ENCODE measurements at places on chromosomes 7 and 10. TPM values are rescaled to one million over a fixed set of nuclear protein-coding genes. Genes with fewer than 3 reads are reported as not detected.

Gene ANXA8
- total RNA-seq, result 0.68 TPM

Gene PGAM2
- total RNA-seq, result not detected

Gene OR6V1
- total RNA-seq, result not detected

Gene CHN2
- total RNA-seq, result not detected

Gene HKDC1
- total RNA-seq, result 52.3 TPM

DNA sequence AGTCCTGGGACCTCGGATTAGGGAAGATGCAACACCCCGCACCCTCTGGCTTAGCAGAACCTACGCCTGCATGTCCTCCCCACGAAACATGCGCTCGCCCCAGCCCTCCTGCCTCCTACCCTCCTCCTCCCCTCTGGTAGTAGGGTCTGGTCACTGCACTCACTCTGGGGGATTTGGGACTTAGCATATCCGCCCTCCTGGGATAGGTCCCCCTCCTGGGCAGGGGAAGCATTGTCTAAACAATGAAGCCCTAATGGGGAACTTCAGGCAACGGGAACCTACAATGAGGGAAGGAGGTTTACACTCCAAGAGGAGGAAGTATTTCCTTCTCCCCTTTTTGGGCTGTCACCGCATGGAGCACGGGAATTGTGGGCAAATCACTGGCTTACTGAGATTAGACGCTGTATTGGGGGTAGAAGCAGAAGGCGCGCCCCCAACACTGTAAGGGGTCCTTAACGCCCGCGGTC is 892 bp downstream of the CRHR2 start:
- DNase-seq, result no peak

DNA sequence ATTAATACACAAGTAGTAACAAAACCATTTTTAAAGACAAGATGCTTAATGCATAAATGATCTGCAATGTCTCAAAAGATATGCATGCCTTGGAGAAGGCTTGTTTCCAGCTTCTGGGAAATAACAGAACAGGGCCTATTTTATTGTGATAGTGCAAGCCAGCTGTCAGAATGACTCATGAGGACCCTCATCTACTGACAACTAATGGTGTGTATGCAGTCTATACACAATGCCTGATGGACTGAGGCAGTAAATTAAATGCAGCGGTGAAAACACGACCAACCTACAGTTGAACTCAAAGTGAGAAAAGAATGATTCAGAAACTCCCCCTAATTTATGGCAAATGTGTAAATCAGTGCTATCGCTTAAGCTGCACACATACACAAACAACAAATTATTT is 46.3 kb downstream of the VPS41 start:
- no peak for DNase-seq

DNA sequence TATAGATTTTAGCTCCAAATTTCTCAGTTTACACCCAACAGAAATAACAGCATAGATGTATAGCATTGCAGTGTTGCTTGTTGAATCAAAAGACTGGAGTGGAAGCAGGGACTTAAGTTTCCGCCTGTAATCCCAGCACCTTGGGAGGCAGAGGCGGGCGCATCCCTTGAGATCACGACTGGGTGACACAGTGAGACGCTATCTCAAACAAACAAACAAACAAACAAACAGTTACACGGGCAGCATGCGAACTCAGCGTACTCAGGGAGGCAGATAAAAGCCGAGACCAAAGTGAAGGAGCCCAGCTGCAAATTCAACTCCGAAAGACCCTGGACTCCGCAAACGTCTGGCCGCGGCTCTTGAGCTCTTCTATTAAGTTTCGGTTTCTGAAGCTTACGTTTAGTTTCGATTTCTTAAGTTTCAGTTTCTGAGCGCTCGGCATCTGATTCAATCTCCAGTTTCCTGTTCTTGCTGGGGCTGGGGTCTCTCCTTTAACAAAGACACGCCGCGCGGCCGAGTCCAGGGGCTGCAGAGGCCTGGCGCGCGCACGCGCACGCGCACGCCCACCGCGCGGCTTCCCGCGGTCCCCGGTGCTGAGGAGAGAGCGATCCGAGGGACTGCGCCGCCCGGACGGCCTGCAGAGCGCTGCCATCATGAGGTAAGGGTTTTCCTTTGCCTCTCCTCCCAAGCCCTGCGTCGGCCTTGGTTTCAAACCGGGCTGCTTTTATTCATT is at the start of gene IFIT5:
Gene IFIT5 (plus strand): TSS at position 423 of the 733 bp plus-strand sequence. CDS start 231 bp downstream, at position 654.
- DNase-seq, result peak; percentile 85

- DNase-seq, result no peak
These were observed 16.4 kb downstream of the ZNF487 start for GRCh38 chr10:43453266-43453831.

DNA sequence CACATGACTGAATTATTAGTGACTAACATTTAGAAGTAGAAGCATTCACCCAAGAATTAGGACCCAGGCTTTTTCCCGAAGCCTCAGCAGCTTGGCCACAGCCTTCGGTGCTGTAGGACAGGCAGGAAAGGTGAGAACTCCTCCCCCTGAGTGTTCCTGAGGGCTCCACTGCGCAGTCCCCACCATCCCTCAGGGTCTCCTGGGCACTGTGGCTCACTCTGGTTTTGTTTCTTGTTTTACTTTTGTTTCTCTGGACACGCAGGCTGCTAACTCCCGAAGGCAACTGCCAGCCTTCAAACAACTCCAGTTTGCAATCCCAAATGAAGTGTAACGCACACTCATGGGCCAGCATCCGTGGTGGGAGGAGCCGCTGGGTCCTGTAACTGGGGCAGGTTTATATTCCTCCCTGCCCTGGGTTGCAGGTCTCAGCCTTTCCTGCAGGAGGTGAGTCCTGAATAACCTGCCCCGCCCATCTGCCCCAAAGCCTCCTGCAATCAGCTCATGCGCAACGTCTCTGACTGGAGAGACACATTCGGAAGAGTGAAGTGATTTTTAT is 492.9 kb downstream of the PTPRN2 start:
- no peak for DNase-seq

- no peak for DNase-seq
These were observed 90.0 kb upstream of the ADRB1 start for GRCh38 chr10:113953505-113954272.

- DNase-seq, result no peak
These were observed 56.4 kb upstream of the CCDC71L start for GRCh38 chr7:106717254-106717954.

GRCh38 chr10:122102146-122102868 is 113.3 kb downstream of the TACC2 start:
- no peak for DNase-seq

DNA sequence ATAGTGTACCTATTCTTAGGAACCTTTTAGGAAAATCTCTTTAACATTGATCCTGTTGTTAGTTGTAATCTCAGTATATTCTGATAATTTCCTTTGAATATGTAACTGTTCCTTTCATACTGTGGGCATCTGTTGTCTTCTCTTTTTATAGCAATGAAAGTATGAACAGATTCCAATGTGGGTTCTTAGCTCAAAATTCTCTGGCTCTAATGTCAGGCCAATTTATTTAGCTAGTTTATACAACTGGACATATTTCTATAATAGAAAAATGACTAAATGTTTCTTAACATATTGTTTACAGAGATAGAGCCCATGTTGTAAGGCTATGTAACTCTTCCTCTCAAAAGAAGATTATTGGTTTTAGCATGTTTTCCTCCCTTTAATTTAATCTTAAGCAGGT is 363.2 kb downstream of the AUTS2 start:
- no peak for DNase-seq

DNA sequence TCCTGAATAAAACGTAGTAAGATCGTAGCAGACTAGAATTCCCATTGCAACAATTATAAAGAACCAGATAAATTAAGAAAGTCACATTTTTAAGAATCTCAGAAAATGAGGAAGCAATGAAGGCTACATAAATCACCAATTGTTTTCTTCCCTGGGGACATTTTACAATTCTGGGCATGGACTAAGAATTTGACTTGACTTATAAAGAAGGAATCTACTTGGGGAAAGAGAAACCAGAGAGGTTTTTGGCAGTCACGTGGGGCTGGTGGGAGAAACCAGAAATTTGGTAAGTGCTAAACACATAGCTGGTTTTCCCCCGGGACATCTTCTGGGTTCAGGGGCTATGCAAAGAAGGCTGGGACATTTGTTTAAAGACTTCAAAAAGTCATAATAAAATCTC is 109.8 kb upstream of the IL6 start:
- DNase-seq, result no peak

DNA sequence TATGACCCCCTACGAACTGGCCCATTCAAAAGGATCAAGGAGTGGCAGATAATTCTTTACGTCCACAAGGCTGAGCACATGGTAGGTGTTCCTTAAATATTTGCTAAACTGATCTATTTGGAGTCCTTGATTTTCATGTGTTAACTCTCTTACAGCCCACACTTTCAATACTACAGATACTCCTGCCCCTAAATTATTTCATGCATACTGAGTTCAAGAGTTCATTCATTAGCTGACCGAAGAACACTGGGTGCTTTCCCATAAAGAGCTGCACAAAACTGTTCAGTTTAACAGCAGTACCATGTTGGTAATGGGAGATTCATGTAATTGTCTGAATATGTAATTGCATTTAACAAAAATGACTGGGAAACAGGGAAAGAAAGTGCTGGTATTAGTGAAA is 170.5 kb upstream of the ADO start:
- DNase-seq, result no peak

DNA sequence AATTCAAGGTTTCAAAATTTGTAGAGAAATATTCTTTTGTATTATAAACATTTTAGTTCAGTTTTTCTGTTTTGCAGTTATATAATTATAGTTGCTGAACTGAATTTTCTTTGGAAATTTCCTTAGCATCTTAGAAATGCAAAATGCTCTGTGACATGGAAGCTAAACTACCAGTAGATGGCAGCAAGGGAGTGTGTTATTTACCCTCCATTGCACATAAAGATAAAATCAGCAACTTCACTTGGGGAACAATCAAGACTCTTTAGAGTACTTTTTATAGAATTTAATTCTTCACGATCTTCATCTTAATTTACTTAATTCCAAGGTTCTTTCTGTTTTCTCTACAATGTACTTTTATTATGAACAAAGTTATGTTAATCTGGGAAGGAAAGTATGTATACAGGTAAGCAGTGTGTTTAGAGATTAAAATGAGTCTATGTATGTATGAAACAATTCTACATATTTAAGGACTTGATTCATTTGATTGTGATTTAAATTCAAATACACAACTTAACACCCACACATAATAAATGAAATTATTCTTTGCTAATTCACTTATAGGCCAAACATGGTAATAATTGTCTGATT is 404.2 kb downstream of the THSD7A start:
- DNase-seq, result peak; percentile 35

GRCh38 chr10:15856328-15857015 is 3.8 kb downstream of the MINDY3 start:
- DNase-seq, result no peak

DNA sequence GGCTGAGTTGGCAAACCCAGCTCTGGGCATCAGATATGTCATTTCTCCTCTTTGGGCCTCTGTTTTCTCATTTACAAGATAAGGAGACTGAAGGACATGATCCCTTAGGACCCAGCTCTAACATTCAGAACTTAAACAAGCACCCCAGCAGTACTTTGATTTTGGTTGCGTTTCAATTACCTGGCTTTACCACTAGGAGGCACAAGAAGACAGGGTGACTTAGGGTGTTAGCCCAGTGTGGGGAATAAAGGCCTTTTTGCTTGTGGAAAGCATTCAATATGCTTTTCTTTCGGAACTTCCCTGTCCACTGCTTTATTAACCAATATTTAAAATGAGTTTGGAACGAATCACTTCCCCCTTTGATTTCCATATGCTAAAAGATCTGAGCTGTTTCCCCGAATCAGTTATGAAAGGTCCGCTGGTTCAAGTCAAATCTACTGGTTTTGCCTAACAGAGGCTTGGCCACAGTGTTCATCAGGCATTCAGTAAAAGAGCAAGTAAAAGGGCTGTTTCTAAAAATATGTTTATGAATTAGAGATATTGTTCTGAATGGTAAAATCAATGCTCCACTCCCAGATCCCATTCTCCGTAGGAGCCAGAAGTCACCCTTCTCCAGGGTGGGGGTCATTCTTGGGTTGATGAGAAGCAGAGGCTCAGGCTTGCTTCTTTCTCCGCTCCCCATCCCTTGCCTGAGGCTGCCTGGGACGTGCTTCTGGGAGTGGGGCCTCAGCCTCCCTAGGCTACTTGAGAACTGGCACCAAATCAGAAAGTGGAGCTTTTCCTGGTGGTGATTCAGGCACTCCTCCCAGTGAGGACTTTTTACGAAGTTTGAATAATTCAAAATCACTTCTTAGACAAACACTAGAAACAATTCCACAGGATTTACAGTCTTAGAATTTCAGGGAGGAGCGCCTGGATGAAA is 105.5 kb downstream of the MYOF start:
- DNase-seq, result peak; percentile 75

- DNase-seq, result no peak
These were observed 6.1 kb upstream of the VCL start for GRCh38 chr10:73991884-73992245.

GRCh38 chr10:133358162-133358924 is 524 bp upstream of the FUOM start:
- DNase-seq, result no peak

- no peak for DNase-seq
These were observed 247.3 kb upstream of the AOAH start for GRCh38 chr7:36971515-36972139.

DNA sequence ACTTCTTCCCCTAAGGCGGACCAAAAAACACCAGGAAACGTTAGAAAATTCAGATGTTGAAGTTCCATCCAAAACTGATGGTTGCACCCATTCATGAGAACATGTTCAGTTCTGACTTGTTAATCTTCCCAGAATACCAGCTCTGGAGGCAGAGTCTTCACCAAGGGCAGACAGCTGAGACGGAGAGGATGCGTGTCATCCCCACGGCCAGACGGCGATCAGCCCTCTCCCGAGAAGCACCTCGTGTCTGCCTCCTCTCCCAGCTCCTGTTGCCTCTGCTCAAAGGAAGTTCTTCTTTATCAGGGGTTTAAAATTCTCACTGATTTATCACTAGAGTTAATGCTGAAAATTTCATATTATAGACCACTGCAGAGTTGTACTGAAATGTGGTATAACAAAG is 269.7 kb downstream of the ZMYND11 start:
- no peak for DNase-seq

DNA sequence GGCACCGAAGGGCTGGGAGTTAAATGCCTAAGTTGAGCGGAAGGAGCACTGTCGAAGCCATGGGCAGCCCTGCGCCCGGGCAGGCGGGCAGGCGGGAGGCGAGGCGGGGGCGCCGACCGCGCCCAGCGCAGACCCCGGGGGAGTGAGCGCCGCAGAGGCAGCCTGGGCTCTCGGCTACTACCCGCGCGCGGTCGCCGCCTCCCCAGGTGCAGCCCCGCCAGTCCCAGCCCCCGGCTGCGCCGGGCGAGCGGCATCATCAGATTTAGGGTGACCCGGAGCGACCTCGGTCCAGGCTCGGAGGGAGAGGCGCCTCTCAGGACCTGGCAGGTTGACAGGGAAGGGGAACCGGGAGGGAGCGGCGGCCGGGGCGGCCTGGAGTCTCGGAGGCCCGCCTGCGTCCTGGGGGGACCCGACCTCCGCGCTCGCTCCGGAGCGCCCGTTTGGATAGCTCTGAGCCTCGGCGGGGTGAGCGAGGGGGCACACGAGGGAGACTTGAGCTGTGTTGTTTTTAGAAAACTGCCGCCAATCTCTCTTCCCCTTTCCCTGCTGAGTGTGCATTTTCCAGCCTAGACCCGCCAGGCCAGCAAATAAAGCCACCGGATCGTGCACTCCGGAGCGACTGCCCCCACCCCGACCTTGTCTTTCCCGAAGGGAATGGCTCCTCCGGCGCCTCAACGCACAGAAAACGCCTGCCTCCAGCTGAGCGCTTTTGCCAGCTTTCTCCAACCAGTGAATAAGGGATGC is 2.3 kb upstream of the NRP1 start:
- peak; percentile 63 for DNase-seq

- no peak for DNase-seq
These were observed 214.1 kb downstream of the SKIDA1 start for GRCh38 chr10:21311426-21311825.

Measured in Caki2 (cell line).